ENCODE measurements at places on chromosomes 4 and X.

GRCh38 chrX:1903236-1903935 is 288.5 kb downstream of the ASMT start:
- peak; percentile 47 for DNase-seq

DNA sequence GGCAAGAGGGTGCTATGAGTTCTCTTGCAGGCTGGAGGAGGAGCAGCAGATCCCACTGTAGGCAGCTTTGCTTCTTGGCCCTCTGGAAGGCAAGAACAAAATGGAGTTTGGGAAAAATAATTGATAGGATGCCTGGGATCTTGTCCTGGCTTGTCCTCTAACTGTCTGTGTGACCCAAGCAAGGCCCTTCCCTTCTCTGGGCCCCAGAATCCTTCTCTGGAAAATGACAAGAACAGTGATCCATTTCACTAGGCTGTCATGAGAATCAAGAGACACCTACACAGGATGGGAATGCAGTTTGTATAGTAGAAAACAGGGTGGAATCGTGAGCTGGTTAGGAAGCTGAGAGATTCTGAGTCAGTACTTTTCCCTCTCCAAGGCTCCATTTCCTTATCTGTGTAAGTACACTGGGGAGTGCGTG is 133.3 kb downstream of the PJA1 start:
- DNase-seq = peak; percentile 68

GRCh38 chr4:7058792-7059191 is 9.1 kb downstream of the GRPEL1 start:
- no peak for DNase-seq

- DNase-seq = no peak
These were observed 353.9 kb downstream of the GRID2 start for GRCh38 chr4:92657695-92658094.

DNA sequence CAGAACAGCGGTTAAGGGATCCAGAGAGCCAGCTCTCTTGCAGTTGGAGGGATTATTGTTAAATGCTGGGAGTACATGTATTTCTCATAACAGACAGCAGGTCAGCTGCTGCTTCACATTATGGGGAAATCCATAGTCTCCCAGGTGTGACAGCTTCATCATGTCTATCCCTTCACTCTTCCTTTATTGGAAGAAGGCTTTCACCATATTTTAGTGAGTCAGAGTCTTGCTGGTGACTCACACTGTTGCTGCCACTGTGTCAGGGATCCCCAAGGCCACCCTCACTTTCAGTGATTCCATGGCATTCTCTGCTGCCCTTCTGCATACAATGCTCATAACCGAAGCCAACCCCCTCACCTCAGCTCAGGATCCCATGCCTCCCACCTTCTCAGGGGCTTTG is 32.9 kb upstream of the PAGE5 start:
- DNase-seq = peak; percentile 69

- no peak for DNase-seq
These were observed 648.6 kb upstream of the AGA start for GRCh38 chr4:178090640-178091411.

DNA sequence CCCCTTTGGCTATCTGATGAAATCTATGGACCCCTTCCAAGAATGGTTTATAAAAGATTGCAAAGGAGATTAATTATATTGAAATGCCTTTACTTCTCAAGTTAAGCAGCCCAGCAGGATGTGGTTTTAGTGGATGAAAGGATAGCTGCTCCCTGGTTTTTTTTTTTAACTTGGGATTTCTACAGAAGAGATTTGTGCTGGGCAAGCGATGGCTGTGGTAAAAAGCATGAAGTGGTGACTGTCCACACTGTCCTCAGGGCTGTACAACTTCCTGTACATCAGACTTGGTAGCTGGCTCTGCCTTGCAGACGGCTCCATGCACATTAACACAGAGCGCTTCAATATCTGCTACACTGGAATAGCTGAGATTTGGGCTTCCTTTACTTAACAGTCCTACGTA is 321.7 kb downstream of the DHX15 start:
- DNase-seq = peak; percentile 12

- DNase-seq = peak; percentile 93
These were observed 174.5 kb downstream of the SMIM20 start for GRCh38 chr4:26088433-26088928.

DNA sequence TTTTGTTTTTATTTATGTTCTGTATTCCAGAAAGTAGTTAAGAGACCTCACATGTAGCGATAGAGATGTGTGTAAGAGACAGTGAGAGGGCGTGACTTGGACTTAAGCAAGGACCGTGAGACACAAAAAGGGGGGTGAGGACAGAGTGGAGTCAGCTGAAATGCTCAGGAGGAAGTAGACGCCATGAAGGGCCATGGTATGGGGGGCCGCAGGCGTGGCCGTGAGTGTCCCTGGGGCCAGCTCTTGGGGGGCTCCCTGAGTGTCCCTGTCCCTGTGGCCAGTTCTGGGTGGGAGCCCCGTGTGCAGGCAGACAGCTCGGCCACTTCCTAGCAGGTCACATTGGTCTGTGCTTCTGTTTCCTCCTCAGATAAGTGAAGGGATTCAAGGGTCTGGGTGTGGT is 23.0 kb upstream of the MSANTD1 start:
- no peak for DNase-seq

DNA sequence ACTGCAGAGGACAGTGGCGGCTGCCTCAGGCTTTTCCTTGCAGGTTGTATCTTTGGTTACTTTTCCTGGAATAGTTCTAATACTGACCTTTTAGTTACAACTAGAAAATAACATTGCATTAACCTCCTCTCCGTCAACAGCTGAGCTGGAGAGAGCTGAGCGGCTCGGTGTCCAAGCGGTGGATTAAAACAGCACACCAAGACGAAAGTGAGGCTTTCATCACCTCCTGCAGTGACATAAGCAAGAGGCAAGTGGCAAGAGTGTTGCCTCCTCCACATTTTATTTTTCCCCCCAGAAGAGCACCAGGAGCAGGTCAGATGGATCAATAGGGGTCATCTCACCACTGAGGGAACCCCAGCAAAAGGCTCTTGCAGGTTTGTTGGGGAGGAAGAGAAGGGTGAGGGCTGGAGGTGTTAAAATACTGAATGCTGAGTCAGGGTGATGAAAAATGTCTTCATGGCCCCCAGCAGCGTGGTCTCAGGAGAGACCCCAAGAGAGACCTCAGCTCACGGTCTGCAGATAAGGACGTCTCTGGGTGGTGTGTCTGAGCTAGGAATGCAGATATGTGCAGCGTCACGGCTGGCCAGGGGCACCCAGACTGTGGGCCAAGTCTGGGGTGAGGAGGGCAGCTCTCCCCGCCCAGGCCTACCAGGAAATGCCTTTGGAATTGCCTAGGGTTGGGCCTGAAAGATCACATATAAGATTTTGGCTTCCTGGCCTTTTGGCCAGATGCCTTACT is 50.3 kb downstream of the CASP3 start:
- peak; percentile 3 for DNase-seq

GRCh38 chr4:36304138-36304681 is 22.8 kb downstream of the DTHD1 start:
- DNase-seq = no peak

DNA sequence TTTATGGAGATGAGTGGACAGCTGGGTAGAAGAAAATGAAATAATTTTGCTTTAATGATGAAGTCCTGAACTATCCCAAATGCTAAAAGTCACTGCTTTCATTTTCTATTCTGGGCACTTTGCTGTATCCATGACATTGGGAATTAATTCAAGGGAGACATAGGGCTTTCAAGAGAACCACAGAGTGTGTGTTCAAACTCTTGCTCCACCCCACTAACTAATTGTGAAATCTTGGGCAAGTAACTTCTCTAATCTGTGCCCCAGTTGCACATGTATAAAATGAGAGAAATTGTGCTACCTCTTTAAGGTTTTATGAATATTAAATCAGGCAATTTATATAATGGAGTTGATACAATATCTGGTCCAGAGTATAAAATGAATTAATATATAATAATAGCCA is 1422.0 kb downstream of the ADGRL3 start:
- no peak for DNase-seq

GRCh38 chr4:87002682-87003043 is 67.9 kb downstream of the AFF1 start:
- DNase-seq = no peak

GRCh38 chrX:141642979-141643378 is 53.5 kb downstream of the SPANXA2 start:
- DNase-seq = peak; percentile 6

DNA sequence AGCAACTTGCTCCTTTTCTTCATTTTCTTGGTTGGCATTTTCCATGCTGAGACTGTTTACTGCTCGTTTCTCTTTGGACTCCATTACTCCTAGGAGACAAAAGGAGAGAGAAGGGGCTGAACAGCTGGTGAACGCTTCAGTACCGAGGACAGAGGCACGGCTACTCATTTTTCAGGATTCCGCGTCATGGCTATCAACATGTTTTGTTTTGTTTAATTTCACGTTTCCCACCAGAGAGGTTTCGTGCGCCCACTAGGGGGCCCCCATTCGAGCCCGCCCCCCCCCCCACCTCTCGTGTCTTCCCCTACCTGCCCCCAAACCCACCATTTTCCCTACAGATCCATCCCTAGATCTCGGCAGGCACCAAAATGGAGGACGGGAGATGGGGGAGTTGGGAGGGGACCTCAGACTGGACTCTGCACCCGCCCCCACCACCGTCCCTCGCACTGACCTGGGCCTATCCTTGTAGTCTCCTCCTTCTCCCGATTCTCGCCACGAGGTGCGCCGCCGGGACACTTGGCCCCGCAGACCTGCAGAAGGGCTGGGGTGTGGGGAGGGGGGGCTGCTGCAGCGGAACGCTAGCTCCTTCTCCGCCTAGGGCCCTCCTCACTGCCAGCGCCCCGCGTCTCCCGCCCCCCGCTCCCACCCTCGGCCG is 653 bp downstream of the BEX1 start:
- no peak for DNase-seq

DNA sequence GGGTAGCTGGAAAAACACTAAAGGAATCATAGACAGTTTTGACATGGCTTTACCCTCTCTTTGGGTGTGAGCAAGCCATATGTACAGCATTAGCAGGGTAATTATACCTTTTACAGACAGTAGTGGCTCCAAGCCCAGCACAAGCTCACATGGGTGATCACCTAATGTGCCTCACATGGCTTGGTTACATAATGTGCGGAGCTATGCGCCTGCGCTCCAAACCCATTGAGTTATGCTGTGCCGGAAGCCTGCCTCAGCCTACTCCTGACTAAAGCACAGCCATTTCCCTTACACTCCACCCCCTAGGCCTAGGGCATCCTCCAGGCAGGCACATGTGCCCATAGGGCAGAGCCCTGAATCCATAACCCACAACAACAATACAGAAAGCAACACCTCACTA is 6.5 kb upstream of the TSPAN5 start:
- DNase-seq = no peak

DNA sequence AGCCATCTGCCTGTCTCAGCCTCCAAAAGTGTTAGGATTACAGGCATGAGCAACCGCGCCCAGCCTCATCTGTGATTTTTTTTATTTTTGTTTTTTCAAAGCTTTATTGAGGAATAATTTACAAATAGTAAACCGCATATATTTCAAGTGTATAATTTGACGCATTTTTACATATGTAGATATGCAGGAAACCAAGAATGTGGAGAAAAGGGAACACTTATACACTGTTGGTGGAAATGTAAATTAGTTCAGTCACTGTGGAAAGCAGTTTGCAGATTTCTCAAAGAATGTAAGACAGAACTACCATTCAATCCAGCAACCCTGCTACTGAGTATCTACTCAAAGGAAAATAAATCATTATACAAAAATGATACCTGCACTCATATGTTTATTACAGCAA is 85.9 kb downstream of the SLC16A2 start:
- no peak for DNase-seq

DNA sequence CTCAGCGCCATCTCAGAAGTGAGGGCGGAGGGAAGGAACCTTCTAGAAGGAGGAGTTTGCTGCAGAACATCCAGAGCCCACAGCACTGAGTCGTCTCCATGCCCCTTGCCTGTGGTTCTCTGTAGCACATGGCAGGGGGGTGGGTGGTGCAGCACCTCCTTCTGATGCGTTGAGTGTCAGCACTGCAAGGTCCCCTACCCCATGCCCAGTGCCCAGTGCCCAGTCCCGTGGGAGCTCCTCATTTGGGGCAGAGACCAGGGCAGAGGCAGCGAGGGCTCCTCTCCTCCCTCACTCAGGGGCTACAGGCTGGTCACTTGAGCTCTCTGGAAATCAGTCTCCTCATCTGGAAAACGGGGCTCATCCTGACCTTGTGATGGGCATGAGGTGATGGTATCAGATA is 78.1 kb downstream of the HTRA3 start:
- no peak for DNase-seq

DNA sequence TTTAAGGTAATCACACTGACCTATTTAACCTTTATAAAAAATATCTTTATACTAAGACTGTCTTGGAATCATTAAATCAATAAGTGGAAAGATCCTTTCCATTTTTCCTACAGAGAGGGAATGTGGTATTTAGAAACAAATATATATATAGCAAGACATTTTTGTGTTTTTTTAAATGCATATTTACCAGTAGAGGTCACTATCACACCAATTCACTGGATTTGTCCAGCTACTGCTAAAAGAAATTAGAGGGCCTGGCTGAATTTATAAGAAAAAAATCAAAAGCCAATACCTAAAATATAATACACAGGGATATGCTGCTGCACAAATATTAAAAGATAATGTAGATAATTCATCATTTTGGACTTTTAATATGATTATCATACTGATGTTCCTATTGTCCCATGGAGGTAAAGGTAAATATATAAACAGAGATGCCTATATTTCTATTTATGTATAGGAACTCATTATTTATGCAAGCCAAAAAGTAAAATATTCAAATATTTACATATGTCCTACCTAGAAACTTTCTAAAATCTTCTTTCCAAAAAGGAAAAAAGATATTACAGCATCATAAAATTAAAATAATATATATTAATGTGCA is 69.5 kb downstream of the PDE5A start:
- DNase-seq = peak; percentile 57

- no peak for DNase-seq
These were observed 106.6 kb upstream of the NRK start for GRCh38 chrX:105715746-105716145.

DNA sequence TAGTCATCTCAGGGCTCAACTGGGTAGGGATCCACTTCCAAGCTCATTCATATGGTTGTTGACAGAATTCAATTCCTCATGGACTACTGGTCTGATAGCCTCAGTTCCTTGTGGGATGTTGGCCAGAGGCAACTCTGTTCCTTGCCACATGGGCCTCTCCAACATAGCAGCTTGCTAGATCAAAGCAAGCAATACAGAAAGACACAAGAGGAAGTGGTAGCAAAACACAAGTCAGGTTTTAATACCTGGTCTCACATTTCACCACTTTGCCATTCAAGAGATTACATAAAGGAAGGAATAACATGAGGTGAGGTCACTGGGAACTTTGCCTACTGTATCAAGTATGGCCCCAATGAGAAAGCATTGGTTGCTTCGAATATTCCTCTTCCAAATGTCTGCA is 79.2 kb downstream of the PRSS12 start:
- no peak for DNase-seq
